ENCODE measurements at places on chromosomes 13 and 19.

GRCh38 chr19:35991731-35992450 is 3.1 kb upstream of the SDHAF1 start:
- DNase-seq, result no peak

DNA sequence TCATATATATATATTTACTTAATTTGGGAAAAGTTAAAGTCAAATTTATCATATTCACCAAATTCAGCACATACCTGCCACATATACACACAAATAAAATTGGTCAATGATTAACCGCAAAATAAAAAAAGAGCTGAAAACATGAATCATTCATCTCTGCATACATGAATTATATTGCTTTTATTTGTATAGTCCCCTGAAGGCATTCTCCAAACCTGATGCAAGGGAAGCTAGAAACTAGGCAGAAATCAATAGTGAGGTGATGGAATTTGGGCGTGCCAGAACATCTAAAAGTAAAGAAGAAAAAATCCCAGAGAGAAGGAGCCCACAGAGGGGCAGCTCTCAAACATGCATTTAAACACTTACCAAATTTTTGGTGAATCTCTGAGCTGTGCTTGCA is 60.1 kb downstream of the UFM1 start:
- no peak for DNase-seq

GRCh38 chr13:113802761-113803160 is 43.7 kb downstream of the TMEM255B start:
- no peak for DNase-seq

- DNase-seq, result no peak
Observed at GRCh38 chr19:772730-773436, 22.0 kb downstream of the MISP start.

- no peak for DNase-seq
Observed at GRCh38 chr13:29162638-29163235, 342.6 kb downstream of the MTUS2 start.

Data from stimulated activated naive CD8-positive, alpha-beta T cell treated with anti-CD3 and anti-CD28 coated beads, Interleukin-15, amount 100 ng/mL, for 72 hours (primary cell).